ENCODE measurements at places on chromosomes 3 and 15. TPM values are rescaled to one million over a fixed set of nuclear protein-coding genes. Genes with fewer than 3 reads are reported as not detected.

DNA sequence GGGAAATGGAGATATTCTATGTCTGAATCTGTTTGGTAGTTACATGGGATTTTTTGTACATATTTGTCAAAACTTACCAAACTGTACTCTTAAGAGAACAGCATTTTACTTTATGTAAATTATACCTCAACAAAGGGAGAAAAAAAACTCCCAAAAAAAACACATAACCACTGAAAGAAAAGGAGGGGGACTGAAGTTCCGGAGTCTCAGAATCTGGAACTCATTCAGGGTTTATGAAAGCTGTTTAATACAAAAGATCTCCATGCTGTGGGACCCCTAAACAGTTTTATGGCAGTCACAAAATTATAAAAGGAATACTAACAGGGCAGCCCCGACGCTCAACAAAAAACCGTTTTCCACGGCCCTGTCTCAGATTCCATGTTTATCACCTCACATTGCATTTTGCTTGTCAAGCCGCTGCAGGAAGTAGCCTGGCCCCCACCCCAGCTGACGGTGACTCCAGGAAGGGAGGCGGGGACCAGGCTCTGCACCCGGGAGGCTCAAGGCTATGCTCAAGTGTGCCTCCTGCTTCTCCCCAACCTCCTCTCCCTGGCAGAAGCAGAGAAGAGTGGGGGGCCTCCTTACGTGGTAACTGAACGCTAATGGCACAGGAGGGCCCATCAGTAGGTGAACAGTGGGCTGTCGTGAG lies 29.3 kb downstream of the RFT1 start:
- DNase-seq: no peak

- no peak for DNase-seq
These were observed 1012.7 kb upstream of the CADM2 start for GRCh38 chr3:83946049-83946448.

DNA sequence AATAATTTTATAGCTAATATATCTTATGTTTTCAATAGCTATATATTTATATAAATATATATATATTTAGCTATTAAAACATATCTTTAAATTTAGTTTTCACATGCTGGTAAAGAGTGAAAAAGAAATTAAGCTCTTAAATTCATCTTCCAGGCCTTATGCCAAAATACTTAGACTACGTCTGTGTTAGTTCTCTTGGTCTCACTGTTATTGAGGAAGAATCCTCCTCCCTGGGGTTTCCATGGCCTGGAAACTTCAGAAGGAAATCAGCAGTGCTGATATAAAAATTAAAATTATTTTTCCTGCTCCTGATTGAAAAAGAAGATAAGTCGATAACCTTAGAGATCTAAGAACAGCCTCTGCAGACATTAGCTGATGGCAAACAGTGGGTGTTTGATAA lies 225.1 kb upstream of the LMCD1 start:
- no peak for DNase-seq

DNA sequence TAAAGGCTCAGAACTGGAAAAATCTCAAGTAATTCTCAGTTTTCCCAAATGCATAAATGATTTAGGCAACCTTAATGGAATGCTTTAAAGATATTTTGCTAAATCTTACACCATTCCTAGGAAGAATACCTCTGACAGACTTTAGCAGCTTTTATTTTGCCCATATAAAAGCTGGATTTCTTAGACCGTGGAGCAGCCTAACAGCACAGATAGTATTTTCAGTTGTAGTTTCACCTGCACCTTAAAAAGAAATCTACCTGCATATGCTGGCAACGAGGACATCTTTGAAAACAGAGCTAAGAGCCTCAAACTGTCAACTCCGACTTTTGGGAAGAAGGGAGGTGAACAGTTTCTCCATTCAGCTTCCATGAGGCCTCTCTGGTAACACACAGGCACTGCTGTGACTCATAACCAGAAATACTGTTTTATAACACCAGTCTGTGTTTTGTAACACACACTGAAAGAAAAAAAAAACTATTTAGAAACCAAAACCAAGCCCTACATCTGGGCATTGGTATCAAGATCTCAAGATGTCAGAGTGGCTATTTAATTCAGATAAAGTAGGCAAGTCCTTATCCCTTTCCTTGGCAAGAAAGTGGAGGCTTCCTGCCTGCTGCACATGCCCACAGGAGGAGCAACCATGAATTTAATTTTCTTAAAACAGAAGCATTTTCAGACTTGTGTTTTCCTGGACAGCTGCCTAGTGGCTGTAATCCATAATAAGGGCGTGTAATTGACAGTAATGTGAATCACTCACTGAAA lies 181.5 kb upstream of the ICE2 start:
- DNase-seq: no peak

GRCh38 chr3:39378088-39378487 lies 5.1 kb upstream of the SLC25A38 start:
- DNase-seq: peak; percentile 46

GRCh38 chr3:195580744-195581443 lies 2.8 kb downstream of the APOD start:
- no peak for DNase-seq

DNA sequence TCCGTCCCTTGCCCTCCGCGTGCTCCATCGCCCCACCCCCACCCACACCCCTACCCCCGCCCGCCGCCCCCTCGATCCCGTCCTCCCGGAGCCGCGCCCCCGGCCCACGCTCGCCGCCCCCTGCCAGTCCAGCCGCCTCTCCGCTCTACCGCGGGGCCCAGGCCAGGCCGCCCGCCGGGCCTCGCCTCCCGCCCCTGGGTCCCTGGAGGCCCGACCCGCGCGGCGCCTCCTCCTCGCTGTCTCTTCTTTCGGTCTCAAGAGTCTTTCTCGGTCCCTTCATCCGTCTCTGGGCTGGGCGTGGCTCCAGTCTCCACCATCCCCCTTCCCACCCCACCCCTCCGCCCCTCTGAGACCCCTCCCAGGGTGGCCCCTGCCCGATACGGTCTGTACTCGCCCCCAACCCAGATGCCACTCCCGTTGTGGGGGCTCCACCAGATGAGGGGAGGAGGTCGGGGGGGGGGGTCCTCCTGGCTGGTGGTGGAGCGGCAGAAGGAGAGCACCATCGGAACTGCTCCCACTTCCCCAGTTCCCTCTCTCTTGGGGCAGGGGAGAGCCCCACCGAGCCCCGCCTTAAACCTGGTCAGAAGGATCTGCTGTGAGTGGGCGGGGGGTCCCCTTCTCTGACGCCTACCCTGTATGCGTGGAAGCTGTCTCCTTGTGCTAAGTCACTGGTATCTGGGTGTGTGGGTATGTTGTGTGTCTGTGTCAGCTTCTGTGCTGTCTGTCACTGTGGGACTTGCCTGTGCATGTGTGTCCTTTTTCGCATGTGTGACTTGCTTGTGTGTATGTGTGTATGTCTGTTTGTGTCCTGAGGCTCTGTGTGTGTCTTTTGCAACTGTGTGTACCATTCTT lies 1.0 kb downstream of the PRKCD start:
- DNase-seq: peak; percentile 11

GRCh38 chr3:18389108-18389733 lies 35.9 kb downstream of the SATB1 start:
- no peak for DNase-seq

DNA sequence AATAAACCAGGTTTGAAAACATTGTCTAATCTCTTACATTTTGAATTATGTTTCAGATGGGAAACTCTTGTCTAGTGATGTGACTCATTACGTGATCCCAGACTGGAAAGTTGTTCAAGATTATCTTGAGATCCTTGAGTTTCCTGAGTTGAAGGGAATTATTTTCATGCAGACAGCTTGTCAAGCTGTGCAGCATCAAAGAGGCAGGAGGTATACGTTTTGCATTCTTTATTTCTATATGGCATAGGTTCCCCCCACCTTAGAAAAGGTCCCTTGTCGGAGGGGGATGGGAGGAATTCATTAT lies 1.5 kb downstream of the DIS3L start:
- no peak for DNase-seq

DNA sequence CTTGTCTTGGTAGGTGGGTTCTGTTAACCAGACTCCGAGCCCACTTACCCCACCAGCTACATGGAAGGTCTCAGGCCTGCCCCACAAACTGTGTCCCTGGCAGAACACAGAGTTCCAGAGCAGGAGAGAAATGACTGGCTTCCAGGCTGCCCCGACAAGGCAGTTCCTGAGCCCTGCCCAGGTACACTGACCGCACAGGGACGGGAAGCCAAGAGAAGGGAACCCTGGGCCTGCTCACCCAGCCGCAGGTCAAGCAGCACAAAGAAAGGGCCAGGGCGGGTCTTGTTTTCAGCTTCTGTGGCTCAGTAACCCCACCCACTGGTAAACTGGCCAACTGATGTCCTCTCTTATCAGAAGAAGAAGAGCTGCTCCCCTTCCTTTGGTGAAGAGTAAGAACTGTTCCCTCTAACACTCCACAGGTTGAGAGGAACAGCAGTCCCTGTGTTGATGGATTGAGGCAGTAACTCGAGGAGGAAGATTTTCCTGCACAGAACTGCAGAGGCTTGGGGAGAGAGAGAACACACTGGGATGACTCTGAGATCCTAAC lies 68.4 kb downstream of the CRTC3 start:
- DNase-seq: no peak

DNA sequence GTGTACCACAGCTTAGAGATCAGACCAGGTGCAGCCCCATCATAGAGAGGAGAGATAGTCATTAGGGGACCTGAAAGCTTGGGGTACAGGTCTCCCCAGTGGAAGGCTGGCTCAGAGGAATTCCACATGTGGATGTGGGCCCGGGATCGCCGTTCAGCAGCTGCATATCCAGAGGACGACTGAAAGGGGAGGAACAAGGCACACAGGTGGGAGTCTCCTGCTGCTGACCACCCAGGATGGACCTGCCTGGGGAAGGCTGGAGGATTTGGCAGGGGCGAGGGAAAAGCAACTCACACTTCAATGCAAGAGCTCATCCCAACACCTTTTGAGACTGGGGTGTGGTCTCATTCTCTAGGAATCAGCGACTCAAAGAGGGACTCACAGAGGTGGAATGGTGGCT lies 25.0 kb upstream of the MRPS22 start:
- no peak for DNase-seq

- no peak for DNase-seq
These were observed 2.0 kb upstream of the TRIM59 start for GRCh38 chr3:160451602-160452001.

- no peak for DNase-seq
These were observed 50.6 kb downstream of the CDAN1 start for GRCh38 chr15:42686281-42686680.

DNA sequence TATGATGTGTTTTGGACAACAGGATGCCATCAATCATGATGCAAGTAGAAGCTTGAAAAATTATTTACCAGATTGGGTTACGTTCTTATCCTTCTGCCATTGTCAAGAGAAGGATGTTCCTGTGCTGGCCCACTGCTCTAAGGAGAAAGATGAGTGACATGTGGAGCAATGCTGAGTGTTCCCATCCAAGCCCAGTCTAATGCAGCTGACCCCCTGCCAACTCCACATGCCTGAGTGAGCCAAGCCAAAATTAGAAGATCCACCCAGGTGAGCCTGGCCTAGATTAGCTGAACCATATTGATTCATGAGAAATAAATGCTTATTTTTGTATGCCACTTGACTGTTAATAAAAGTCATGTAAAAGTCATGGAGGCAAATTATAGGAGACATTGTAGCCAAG lies 446.5 kb downstream of the CNTN3 start:
- no peak for DNase-seq

DNA sequence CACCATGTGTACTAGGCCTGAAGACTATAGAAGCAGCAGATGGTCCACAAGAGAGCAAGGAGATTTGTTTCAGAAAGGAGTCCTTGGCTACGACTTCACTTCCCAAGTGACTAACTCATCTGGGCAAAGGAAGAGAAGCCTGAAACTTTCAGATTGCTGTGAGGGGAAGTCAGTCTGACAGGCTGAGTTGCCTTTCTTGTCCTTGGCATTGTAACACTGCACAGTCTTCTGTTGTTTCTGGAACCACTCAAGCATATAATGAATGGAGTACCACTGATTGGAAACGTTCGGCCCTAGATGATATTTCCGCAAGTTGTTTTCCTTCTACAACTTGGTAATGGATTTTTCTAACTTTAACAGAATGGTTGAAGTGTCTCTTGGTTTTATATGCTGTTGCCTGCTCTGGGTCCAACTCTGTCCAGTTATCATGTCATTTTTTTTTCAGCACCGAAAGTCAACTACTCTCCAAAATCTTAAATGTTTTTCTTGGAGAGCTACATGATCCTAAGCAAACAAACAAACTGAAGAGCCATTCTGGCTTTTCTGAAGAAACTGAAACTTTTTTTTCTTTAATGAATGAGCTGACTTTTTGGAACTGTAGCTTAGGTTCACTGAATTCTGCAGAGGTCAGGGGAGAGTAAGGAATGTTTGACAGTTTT lies 685.7 kb downstream of the MECOM start:
- no peak for DNase-seq

DNA sequence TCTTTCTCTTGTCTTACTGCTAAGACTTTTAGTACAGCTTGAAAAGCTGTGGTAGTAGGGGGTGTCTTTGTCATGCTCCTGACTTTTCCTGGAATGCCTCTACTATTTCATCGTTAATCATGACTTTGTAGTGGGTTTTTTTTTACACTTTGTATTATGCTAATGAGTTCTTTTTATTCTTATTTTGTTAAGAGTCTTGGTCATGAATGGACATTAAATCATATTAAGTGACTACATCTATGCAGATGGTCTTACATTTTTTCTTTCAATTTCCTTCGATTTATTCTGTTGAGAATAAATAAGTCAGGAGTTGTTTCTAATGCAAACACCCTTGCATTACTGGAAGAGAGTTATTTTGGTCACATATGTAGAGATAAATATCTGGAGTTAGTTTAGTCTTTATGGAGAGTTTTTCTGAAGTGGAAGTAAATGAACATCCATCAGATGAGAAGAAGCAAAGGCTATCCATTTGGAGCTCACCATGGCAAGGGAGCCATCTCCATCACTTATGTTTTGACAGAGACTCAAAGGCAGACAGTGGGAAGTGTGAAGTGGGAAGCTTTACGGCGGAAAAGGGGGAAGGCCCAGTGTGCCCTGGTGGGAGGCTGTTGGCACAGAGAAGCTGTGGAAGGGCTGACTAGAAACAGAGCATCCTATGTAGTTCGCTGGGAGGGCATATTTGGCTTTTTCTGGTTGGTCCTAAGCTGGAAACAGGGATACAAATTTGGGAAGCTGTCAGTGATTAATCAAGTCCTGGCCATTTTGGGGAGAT lies 73.1 kb upstream of the PRR23E start:
- DNase-seq: no peak

- DNase-seq: no peak
These were observed 224.8 kb upstream of the ATP10A start for GRCh38 chr15:26087881-26088280.

- no peak for DNase-seq
These were observed at the start of gene CLDN11 for GRCh38 chr3:170418422-170419398. CLDN11 (plus strand) TSS chr3:170418868; CDS start chr3:170419067, 199 bp downstream.

- DNase-seq: no peak
These were observed 60.9 kb upstream of the NPHP3 start for GRCh38 chr3:132783152-132783551.

The ZNF774 gene
- total RNA-seq: 0.72 TPM

The CHRD gene
- total RNA-seq: not detected

The TRPM1 gene
- total RNA-seq: not detected

The MYLK gene
- 0.85 TPM for total RNA-seq

The SLC51A gene
- not detected for total RNA-seq

The RAD51 gene
- 1.6 TPM for total RNA-seq

The PROS1 gene
- not detected for total RNA-seq

The ADAMTS9 gene
- 0.09 TPM for total RNA-seq

The PSTPIP1 gene
- 226 TPM for total RNA-seq

The DVL3 gene
- total RNA-seq: 51.9 TPM

The IL5RA gene
- 0.43 TPM for total RNA-seq

All from T-cell (primary cell).